ENCODE measurements at places on chromosomes 3 and 15. TPM values are rescaled to one million over a fixed set of nuclear protein-coding genes. Genes with fewer than 3 reads are reported as not detected.

GRCh38 chr15:92053753-92054316 lies 200.3 kb downstream of the SLCO3A1 start:
- no peak overlapping the region for H3K27ac ChIP-seq
- no peaks in the 10 kb centered on the region for H3K27me3 ChIP-seq
- H3K4me3 ChIP-seq = no peak overlapping the region
- H3K36me3 ChIP-seq = no peaks in the 10 kb centered on the region

DNA sequence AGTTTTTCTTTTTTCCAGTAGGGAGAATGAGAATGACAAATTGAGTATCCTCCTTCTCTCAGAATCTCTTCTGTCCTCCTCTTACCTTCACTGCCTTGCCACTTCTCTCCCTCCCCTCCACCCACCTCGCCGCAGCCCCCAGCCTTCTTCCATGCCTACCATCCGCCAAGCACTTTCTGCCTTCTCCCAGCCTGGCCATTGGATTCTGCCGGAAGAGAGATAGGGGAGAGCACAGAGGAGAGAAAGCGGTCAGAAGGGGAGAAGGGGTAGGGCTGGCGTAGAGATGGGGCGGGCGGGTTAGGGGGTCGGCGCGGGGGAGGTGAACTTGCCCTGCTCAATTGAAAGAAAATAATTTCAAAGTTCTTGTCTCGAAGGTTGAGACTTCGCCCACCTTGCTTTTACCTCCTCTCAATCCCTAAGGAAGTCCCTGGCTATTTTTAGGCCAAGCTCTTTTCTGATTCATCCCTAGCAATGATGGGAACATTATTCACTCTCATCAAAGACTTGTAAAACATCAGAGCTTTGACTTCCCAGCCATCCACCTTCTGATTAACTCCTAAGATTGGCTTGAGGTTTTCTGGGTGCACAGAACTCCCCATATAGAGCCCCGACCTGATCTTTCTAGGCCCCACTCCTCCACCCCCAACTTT lies 811 bp downstream of the C3orf52 start:
- H3K4me3 ChIP-seq = peak overlapping the region; percentile 63
- H3K4me1 ChIP-seq = no peaks in the 10 kb centered on the region
- peak overlapping the region; percentile 42 for H3K27ac ChIP-seq

DNA sequence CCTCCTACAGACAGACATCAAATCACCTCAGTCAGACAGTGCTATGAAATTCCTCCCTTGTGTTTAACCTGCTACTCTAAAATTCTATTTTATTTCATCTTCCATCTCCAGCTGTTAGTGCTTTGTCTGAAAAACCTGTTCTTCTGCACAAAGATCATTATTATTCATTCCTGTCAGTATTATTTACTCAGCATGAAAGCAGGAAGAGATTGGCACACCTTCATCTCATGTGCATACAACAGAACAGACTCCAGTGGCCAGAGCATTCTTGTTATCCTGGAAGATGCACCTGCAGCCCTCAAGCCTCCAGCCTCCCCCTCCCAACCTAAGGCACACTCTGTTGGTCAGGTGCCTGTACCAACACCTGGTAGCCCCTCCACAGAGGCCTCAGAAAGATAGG lies 1.8 kb upstream of the ROPN1B start:
- H3K36me3 ChIP-seq = no peaks in the 10 kb centered on the region
- no peak overlapping the region for H3K4me3 ChIP-seq
- H3K4me1 ChIP-seq = no peaks in the 10 kb centered on the region
- no peak for DNase-seq
- H3K27ac ChIP-seq = no peak overlapping the region

GRCh38 chr15:72856549-72857040 lies 73.0 kb upstream of the ADPGK start:
- H3K36me3 ChIP-seq = no peaks in the 10 kb centered on the region
- no peaks in the 10 kb centered on the region for H3K27me3 ChIP-seq

DNA sequence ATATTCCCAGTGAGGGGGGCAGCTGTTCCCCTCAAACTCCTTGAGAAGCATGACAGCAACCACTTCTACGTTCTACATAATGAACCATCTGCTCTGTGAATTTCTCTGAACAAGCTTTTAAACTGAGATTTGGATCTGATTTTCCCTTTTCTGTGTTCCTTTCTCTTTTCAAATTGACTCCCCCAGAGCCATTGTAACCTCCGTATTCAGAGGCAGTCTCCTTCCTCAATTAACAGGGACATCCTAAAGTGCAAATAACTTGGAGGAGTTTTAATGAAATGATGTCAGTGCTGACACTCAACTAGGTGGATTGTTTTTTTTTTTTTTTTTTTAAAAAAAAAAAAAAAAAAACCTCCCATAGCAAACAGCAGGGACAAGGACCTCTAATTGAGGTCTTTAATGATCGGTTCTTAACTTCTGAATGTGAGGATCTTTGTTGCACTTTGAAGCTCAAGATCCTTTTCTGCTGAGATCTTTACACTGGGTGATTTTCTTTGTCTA lies 48.8 kb downstream of the ADAMTS9 start:
- H3K36me3 ChIP-seq = no peaks in the 10 kb centered on the region
- no peak for DNase-seq
- H3K27me3 ChIP-seq = no peaks in the 10 kb centered on the region
- no peaks in the 10 kb centered on the region for H3K4me1 ChIP-seq

GRCh38 chr3:58044691-58045483 lies 36.7 kb downstream of the FLNB start:
- peak; percentile 77 for DNase-seq
- peaks cover 53% of the 10 kb centered on the region for H3K4me1 ChIP-seq
- H3K27ac ChIP-seq = peak overlapping the region; percentile 22
- no peaks in the 10 kb centered on the region for H3K36me3 ChIP-seq
- H3K4me3 ChIP-seq = no peak overlapping the region

DNA sequence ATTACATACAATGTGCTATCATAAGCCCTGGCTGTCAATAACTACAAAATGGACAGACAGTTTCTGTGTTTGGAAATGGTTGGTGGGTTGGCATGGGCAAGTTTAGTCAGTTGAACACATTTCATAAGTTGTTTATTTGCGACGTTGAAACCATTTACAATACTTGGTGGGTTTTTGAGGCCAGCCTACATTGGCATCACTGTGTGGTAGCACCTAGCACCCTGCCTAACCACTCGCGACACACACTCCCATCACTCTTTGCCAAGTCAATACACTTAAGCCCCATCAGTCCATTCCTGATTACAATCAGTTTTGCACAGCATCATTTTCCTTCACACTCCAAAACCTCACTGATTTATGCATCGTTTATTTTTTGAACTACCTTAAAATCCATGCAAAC lies 13.8 kb downstream of the PROK2 start:
- no peaks in the 10 kb centered on the region for H3K27me3 ChIP-seq
- no peak for DNase-seq
- H3K4me3 ChIP-seq = no peak overlapping the region
- H3K27ac ChIP-seq = no peak overlapping the region
- H3K4me1 ChIP-seq = no peaks in the 10 kb centered on the region
- no peaks in the 10 kb centered on the region for H3K36me3 ChIP-seq

GRCh38 chr15:66560856-66561525 lies 4.8 kb downstream of the LCTL start:
- H3K4me3 ChIP-seq = no peak overlapping the region
- H3K4me1 ChIP-seq = peaks cover 6% of the 10 kb centered on the region
- no peaks in the 10 kb centered on the region for H3K36me3 ChIP-seq
- no peak overlapping the region for H3K27ac ChIP-seq
- no peak for DNase-seq
- no peaks in the 10 kb centered on the region for H3K27me3 ChIP-seq

DNA sequence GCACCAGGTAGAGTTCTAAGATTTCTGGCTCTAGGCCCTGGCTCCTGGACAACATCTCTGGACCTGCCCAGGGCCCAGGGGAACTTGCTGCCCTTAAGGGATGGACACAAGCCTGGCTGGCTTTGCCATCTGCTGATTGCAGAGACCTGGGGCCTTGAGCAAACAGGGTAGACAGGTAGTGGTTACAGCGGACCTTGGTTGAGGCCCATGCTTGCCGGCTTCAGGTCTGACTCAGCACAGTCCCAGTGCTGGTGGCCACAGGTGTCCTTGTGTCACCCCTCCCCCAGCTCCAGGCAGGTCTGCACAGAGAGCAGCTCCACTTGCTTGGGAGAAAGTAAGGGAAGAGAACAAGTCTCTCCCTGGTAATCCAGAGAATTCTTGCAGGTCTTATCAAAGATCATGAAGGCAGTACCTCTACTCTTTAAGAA lies 15.9 kb upstream of the ACTL6A start:
- DNase-seq = no peak
- no peaks in the 10 kb centered on the region for H3K27me3 ChIP-seq
- no peak overlapping the region for H3K4me3 ChIP-seq
- no peaks in the 10 kb centered on the region for H3K36me3 ChIP-seq
- H3K27ac ChIP-seq = no peak overlapping the region
- H3K4me1 ChIP-seq = no peaks in the 10 kb centered on the region

DNA sequence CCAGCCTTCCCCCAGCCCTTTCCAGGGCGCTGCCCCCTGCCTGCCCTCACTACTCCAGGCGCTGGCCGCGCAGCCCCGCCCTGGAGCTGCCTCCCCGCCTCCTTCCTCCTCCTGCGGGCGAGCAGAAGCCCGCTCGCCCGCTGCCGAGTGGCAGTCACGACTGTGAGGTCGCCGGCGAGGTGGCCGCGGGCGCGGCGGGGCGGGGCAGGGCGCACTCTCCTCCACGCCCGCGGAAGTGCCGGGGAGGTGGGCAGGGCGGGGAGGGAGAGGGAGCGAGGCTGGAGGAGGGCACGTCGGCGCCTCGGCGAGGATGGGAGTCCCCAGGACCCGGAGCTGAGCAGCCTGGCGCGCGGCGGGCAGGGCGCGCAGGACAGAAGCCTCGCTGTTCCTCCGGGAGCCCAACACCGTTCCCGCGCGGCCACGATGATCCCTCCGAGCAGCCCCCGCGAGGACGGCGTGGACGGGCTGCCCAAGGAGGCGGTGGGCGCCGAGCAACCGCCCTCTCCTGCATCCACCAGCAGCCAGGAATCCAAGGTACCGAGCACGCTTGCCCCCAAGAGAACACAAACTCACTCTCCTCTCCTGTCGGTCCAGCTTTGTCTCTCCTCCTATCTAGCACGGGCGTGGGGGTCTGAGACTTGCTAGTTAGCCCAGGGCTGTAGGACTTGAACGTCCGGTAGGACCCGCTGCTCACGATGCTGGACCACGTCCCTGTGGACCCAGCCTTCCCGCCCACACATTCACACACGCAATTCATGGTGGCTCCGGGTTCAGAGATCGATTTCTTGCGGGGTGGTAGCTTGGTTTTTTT lies at the start of gene STAC:
Gene STAC, plus strand, starts transcription at position 284 of the 811 bp plus-strand sequence. Its CDS starts 140 bp downstream, at position 424.
- no peaks in the 10 kb centered on the region for H3K27me3 ChIP-seq
- no peaks in the 10 kb centered on the region for H3K36me3 ChIP-seq
- H3K4me3 ChIP-seq = peak within 1 kb of the TSS; percentile 63
- no peak within 1 kb of the TSS for H3K27ac ChIP-seq

DNA sequence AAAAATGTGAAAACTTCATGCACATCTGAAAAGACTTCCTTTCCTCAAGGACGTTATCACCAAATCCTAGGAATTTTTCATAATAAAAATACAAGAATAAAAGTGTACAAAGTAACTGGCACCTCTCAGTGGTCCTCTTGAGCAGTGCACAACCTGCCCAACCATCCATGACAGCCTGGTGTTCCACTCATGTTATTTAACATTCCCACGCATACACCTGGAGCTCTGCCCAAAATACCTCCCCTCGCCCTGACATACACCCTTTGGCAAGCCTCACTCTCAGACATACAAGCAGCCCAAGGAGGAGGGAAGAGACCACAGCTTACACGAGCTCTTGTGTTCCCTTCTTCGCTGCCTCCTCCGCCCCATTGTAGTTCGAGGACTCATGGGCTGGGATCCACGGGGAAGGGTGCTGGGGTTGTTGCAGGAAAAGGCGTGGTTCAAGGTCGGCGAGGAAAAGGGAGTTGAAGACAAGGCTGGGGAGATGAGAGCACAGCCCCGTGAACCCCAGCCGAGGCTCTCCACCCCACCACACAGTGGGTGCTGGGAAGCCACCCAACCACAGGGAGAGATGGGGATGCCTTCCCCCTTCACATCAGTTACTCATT lies 23.3 kb downstream of the GRIP2 start:
- no peaks in the 10 kb centered on the region for H3K27me3 ChIP-seq
- no peaks in the 10 kb centered on the region for H3K4me1 ChIP-seq
- H3K27ac ChIP-seq = no peak overlapping the region
- no peak overlapping the region for H3K4me3 ChIP-seq

- H3K4me1 ChIP-seq = peaks cover 3% of the 10 kb centered on the region
- H3K27me3 ChIP-seq = no peaks in the 10 kb centered on the region
- no peaks in the 10 kb centered on the region for H3K36me3 ChIP-seq
Measured at GRCh38 chr15:49877117-49877872, 241.7 kb downstream of the ATP8B4 start.

TEX55 gene
- not detected for total RNA-seq

SLC12A1 gene
- not detected for total RNA-seq

MELTF gene
- total RNA-seq = 5.0 TPM

ZKSCAN7 gene
- 13.2 TPM for total RNA-seq
